Activated naive CD8-positive, alpha-beta T cell treated with anti-CD3 and anti-CD28 coated beads, Interleukin-2, amount 50 U/mL, for 24 hours (primary cell): ENCODE measurements at places on chromosomes 2 and 18.

DNA sequence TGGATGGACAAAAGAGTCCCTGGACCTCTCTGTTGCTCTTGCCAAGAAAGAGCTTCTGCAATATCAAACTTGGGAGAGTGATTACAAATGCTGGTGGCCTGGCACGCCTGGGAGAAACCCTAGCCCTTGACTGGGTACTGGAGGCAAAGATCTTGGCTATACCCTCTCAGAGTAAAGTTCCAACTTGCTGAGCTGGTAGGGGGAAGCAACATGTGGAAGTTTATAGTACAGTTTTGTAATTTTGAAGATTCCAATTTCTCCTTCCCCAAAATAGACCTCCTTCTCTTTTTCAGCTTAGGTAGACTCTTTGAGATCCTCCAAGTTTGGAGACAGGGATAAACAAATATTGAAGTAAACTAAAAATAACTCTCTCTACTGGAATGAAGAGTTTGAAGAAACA is 645.3 kb downstream of the NR4A2 start:
- no peak for DNase-seq

DNA sequence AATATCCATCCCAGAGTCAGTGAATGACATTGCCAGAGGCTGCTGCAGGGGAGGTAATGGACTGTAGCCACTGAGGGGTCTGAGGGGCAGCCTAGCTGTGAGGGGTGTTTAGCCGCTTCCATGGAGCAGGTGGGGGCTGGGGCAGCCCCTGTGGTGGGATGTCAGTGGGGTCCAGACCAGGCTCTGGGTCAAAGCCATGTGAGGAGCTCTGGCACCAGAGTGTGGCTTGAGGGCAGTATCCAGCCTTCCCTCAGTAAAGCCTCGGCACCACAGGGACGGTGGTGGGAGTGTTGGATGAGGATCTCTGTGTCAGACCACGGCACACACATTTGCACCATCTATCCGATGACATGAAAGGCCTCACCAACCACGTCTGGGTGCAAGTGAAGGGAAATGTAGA is 85.0 kb downstream of the INHBB start:
- no peak for DNase-seq

- no peak for DNase-seq
Observed at GRCh38 chr2:96895746-96896651, 26.1 kb upstream of the SEMA4C start.

DNA sequence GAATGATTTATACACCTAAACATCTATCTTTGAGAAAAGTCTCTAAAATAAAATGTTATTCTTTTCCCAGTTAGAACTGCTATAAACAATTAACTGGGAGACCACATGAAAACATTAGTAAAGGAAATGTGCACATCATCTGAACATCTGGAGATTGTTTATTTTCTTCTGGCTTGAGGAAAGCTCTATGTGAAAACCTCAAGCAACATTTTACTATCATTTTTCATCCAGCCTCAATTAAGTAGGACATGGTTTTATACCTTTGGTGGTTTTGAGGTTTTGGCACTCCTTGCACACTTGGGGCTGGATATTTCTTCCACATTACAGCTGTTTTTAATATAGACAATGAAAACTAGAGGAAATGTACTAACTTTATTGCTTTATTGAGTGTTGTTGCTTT is 609.5 kb upstream of the SLC8A1 start:
- no peak for DNase-seq

- DNase-seq, result no peak
Observed at GRCh38 chr18:41418598-41418997, 536.4 kb upstream of the PIK3C3 start.

- no peak for DNase-seq
Observed at GRCh38 chr2:129929321-129930290, 49.9 kb upstream of the RAB6C start.

DNA sequence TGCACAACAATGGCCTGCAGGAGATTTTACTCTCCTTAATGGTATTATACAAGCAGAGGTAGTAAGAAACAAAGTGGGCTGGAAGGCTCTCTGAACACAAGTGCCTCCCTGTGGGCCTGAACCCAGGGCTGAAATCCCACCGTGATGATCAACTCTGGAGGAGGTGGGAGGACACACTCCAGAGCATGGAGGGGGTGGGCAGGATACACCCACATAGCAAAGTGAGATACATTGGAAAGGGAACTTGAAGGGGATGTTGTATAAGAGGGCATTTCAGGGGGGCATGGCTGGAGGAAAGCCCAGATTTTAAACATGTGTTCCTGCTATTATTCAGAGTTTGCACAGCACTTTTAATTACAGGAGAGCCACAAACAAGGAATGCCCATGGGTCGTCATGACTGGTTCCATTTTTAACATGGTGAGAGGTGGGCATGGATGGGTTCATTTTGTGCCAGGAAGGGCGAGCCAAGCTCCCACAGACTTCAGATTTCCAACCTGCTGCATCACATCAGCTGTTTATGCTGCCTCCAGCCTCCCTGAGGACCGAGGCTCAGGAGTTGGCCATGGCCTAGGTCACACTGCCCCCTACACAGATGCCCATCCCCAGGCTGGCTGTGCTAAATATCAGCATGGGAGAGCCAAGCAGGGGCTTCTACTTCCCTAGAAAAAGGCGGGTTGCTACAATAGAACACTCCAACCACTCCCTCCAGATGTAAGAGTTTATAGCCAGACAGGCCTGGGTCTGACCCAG is 416.2 kb upstream of the ID2 start:
- no peak for DNase-seq
